Sigmoid colon (tissue), 7 donors: ENCODE measurements at places on chromosomes 11 and 22. TPM values are rescaled to one million over a fixed set of nuclear protein-coding genes. Genes with fewer than 3 reads are reported as not detected.

The MMP3 gene
- total RNA-seq: 25.3 TPM

The APOBEC3B gene
- total RNA-seq: not detected

The C1QTNF6 gene
- total RNA-seq: 1.1 TPM

The MMP13 gene
- not detected for total RNA-seq

DNA sequence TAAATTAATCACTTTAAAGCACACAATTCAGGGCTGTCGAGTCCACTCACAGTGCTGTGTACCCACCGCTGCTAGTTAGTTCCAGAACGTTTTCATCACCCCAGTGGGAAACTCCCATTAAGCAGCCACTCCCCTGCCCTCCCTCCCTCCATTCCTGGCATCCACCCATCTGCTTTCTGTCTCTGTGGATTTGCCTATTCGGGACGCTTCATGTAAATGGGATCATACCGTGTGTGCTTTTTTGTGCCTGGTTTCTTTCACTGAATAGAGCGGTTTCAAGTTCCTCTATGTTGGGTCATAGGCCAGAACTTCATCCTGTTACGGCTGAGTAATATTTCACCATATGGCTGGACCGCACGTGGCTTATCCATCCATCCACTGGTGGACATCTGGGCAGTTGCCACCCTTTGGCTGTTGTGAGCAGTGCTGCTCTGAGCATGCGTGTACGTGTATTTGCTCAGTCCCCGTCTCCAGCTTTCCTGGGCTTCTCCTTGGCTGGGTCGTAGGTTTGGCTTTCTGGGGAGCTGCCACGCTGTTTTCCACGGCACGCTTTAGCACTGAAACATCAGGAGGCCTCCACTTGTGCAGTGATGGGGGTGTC, 30.1 kb downstream of the ARHGAP8 start:
- no peak for DNase-seq
- H3K27ac ChIP-seq: no peak overlapping the region
- no peaks in the 10 kb centered on the region for H3K27me3 ChIP-seq
- H3K4me3 ChIP-seq: no peak overlapping the region

GRCh38 chr11:20112291-20113148, 47.8 kb downstream of the DBX1 start:
- H3K27me3 ChIP-seq: no peaks in the 10 kb centered on the region
- peak overlapping the region; percentile 88 for H3K27ac ChIP-seq
- H3K4me1 ChIP-seq: peaks cover 96% of the 10 kb centered on the region
- DNase-seq: peak; percentile 91

DNA sequence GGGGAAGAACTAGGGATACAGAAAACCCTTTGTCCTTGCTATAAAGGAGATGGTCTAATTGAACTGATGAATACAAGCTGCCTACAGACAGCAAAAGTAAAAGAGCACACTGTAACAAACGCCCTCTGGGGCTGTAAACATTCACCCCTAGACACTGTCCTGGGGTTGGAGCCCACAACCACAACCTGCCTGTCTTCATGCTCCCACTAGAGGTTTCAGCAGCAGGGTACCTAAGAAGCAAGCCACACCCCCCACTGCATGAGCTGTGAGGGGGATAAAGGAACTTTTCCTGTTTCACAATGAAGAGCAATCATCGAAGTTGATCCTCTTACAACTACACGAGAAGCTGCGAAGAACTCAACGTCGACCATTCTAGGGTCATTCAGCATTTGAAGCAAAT, 90.5 kb upstream of the LUZP2 start:
- no peak overlapping the region for H3K4me3 ChIP-seq
- no peaks in the 10 kb centered on the region for H3K27me3 ChIP-seq
- no peak for DNase-seq
- no peaks in the 10 kb centered on the region for H3K36me3 ChIP-seq
- H3K27ac ChIP-seq: no peak overlapping the region

- H3K27me3 ChIP-seq: no peaks in the 10 kb centered on the region
- no peak for DNase-seq
- no peak overlapping the region for H3K4me3 ChIP-seq
- H3K27ac ChIP-seq: no peak overlapping the region
Observed at GRCh38 chr11:43515090-43515489, 156.4 kb downstream of the TTC17 start.

GRCh38 chr11:103927535-103927934, 108.9 kb upstream of the DDI1 start:
- no peak for DNase-seq
- H3K27ac ChIP-seq: no peak overlapping the region
- no peaks in the 10 kb centered on the region for H3K27me3 ChIP-seq
- H3K4me3 ChIP-seq: no peak overlapping the region
- peaks cover 16% of the 10 kb centered on the region for H3K4me1 ChIP-seq

DNA sequence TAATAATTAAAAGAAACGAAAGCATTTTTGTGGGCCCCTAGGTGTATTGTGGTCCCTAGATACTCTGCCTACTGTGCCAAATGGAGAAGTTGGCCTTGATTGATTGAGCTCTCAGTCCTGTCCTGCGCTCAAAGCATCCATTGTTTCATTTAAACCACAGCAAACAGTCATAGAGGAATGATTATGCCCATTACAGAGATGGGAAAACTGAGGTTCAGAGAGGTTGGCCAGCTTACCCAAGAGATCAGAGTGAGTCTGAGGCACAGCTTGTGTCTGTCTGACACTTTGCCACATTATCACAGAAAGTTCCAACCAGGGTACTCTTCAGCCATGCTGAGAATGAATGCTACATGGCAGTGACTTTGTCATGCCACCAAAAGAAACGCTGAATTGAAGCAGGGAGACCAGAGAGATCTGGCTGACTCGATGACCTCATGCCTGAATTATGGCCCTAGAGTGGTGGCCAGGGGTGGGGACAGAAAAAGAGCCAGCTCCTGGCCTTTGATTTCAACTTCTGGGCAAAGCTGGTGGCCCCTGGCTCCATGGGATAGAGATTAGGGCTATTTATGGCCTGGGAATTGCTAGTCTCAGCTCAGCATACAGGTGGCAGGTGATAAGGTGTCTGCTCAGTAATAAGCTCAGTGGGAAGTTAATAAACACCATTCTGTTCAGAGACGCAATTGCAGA, 180.5 kb downstream of the MIAT start:
- no peaks in the 10 kb centered on the region for H3K4me1 ChIP-seq
- no peaks in the 10 kb centered on the region for H3K27me3 ChIP-seq
- H3K4me3 ChIP-seq: no peak overlapping the region
- H3K36me3 ChIP-seq: no peaks in the 10 kb centered on the region
- H3K27ac ChIP-seq: no peak overlapping the region

DNA sequence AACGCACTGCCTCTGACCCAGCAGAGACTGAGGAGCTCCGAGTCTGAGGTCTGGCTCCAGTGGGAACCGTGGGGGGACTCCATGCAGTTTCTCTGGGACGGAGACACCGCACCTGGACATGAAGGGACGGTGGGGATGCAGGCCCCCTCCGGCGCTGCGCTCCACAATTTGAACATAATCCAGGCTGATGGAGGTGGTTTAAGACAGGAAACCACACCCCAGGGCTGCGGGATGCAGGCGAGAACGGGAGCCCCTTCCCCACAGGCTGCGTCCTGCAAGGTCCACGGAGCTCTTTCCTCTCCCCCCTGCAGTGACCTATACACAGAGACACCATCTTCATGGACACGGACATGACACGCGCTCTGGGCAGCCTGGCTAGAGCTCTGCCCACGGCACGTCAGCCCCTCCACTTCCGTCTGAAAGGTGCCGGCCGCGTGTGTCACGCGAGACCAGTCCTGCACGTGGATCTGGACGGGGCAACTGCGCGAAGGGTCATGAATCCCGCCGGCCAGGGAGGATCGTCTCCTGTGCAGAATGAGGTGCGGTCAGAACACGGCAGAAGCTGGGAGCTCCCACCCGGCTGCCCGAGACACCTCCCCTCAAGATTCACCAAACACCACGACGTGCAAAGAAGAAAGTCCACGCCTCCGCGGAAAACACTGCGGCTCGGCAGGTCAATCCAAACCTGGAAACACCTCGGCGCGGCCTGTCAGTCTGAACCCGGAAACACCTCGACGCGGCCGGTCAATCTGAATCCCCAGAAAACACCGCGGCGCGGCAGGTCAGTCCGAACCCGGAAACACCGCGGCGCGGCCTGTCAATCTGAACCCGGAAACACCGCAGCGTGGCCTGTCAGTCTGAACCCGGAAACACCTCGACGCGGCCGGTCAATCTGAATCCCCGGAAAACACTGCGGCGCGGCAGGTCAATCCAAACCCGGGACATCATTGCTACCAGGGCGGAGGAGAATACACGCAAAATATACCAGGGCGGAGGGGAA, 212.4 kb downstream of the BRD1 start:
- H3K27ac ChIP-seq: no peak overlapping the region
- H3K4me3 ChIP-seq: no peak overlapping the region
- no peaks in the 10 kb centered on the region for H3K4me1 ChIP-seq
- peak; percentile 57 for DNase-seq
- no peaks in the 10 kb centered on the region for H3K36me3 ChIP-seq

DNA sequence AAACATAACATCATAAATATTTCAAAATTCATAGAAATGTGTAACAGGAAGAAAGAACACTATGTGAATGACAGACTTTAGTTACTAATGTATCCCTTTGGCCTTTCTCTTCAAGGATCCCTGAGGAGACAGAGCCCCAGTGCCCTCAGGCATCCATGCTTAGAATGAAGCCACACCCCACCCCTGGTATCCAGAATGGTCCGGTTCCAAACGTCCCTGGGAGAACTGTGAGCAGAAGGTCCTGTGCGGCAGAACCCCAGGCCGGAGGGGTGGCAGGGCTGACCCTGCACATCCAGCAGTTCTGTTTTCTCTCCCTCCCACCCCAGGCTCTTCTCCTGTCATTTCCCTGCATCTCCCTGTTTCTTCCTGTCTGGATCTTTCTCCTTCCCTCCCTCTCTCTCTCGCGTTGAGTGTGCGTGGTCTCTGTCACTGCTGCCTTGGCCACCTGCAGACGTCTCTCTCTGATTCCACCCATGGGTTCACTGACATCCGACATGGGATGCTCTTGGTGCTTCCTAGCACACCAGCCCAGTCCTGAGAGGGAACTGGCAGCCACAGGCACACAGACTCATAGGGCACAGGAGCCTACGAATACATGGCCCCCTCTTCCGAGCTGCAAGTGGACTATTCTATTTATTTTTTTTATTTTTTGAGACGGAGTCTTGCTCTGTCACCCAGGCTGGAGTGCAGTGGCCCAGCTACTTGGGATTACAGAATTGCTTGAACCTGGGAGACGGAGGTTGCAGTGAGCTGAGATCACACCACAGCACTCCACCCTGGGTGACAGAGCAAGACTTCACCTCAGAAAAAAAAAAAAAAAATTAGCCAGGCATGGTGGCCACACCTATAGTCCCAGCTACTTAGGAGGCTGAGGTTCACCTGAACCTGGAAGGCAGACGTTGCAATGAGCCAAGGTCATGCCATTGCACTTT, 5.7 kb downstream of the RFPL1 start:
- no peaks in the 10 kb centered on the region for H3K36me3 ChIP-seq
- DNase-seq: no peak
- H3K4me3 ChIP-seq: no peak overlapping the region
- no peaks in the 10 kb centered on the region for H3K4me1 ChIP-seq

GRCh38 chr11:84819128-84819527, 808.0 kb downstream of the DLG2 start:
- H3K36me3 ChIP-seq: no peaks in the 10 kb centered on the region
- DNase-seq: no peak
- H3K4me1 ChIP-seq: no peaks in the 10 kb centered on the region
- H3K4me3 ChIP-seq: no peak overlapping the region
- no peaks in the 10 kb centered on the region for H3K27me3 ChIP-seq

DNA sequence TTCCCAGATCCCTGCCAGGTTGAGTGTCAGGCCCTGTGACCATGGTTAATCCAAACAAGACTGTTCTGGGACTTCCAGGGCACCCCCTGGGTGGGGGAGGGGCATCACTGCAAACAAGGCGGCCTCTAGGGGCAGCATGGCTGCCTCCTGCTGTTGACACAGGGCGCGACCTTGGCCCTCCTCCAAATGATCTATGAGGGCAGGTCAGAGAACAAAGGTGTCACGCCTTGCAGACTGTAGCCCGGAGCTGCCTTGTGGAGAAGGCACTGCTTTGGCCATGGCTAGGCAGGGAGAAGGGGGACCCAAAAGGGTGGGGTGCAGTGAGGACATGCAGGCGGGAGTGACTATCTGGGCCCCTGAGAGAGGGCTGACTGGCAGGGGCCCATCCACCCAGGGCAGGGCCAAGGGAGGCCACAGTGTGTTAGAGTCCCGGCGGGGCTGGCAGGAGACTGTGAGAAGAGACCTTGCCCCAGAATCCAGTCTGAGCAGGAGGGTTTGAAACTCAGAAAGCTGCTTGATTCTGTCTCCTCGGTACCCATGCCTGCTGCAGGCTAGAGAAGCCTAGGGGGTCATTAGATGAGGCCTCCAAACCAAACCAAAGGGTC, 35.6 kb downstream of the KCNC1 start:
- no peak overlapping the region for H3K4me3 ChIP-seq
- no peaks in the 10 kb centered on the region for H3K36me3 ChIP-seq
- no peak overlapping the region for H3K27ac ChIP-seq
- no peaks in the 10 kb centered on the region for H3K27me3 ChIP-seq
- DNase-seq: no peak

- no peak overlapping the region for H3K4me3 ChIP-seq
- no peak for DNase-seq
- no peaks in the 10 kb centered on the region for H3K27me3 ChIP-seq
- H3K36me3 ChIP-seq: no peaks in the 10 kb centered on the region
Observed at GRCh38 chr11:16266021-16266420, 90.3 kb downstream of the SOX6 start.

- peak overlapping the region; percentile 44 for H3K27ac ChIP-seq
- peak; percentile 67 for DNase-seq
- peak overlapping the region; percentile 29 for H3K4me3 ChIP-seq
- no peaks in the 10 kb centered on the region for H3K36me3 ChIP-seq
- H3K4me1 ChIP-seq: no peaks in the 10 kb centered on the region
Observed at GRCh38 chr11:96045622-96046456, 121.9 kb upstream of the MTMR2 start.

DNA sequence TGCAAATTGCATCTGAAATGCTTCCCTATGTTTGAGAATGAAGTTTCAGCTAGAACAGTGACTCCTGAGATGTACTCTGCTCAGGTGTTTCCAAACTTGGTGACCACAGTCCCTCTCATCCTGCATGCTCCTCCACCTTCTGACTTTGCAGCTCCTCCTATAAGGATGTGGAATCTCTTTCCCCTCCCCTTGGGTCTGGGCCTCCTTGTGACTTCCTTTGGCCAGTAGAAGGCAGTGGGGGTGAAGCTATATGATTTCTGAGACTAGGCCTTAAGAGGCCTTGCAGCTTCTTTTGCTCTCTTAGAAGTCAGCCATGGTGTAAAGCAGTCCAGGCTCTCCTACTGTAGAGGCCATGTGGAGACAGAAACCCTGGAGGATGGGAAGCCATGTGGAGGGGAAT, 50.7 kb downstream of the CSF2RB start:
- no peak for DNase-seq
- no peaks in the 10 kb centered on the region for H3K36me3 ChIP-seq
- no peak overlapping the region for H3K4me3 ChIP-seq
- H3K27me3 ChIP-seq: no peaks in the 10 kb centered on the region
- H3K27ac ChIP-seq: no peak overlapping the region

DNA sequence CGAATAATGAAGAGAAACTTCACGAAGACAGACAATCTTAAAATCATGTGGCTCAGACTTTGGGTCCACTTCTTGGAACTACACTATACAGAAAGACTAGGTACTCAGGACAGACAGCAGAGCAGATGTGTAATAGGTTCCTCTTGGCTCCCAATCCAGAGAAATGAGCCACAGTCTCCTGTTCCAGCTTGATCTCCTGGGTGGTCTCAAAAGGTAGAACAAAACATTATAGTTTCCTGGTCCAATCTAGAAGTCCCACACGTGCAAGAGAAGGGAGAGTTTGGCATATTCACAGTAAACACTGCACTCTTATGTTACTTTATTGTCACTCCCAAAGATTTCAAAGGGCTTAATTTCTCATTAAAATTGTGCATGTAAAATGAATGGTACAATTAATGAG, 134.5 kb upstream of the FIBIN start:
- peaks cover 3% of the 10 kb centered on the region for H3K4me1 ChIP-seq
- H3K27me3 ChIP-seq: no peaks in the 10 kb centered on the region
- no peak overlapping the region for H3K4me3 ChIP-seq
- DNase-seq: no peak
